ENCODE measurements at places on chromosomes 13 and 19.

DNA sequence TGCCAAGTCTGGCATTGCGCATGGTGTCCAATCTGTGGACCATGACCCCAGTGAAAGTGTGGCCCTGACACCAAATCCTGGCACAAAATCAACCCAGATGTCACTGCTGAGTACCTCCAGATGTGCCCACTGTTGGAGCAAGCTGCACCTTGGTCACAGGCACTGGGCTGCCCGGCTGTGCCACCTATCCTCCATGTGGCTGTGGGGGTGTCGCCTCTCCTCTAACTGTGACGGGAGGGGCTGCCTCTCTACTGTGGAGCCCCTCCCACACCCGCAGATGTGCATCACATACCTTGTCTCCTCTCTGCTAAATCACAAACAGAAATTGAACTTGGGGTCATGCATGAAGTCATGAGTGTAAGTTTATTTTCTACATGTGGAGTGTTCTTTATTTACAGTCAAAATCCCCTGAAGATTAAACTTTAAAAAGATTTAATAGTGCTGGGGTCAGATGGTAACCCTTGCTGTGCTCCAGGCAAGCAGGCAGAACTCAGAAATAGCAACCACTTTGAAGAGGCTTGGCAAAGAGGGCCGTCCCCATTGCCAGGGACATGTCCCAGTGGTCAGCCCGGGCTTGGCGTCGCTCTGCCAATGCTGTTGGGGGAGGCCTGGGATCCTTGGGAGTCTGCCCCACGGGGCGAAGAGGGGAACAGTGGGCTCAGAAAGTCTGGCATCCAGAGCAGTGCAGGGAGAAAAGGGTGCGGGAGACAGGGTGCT, 46.4 kb upstream of the ZNF536 start:
- DNase-seq: no peak

GRCh38 chr19:1070931-1071791, 4.2 kb downstream of the ARHGAP45 start:
- DNase-seq: no peak

DNA sequence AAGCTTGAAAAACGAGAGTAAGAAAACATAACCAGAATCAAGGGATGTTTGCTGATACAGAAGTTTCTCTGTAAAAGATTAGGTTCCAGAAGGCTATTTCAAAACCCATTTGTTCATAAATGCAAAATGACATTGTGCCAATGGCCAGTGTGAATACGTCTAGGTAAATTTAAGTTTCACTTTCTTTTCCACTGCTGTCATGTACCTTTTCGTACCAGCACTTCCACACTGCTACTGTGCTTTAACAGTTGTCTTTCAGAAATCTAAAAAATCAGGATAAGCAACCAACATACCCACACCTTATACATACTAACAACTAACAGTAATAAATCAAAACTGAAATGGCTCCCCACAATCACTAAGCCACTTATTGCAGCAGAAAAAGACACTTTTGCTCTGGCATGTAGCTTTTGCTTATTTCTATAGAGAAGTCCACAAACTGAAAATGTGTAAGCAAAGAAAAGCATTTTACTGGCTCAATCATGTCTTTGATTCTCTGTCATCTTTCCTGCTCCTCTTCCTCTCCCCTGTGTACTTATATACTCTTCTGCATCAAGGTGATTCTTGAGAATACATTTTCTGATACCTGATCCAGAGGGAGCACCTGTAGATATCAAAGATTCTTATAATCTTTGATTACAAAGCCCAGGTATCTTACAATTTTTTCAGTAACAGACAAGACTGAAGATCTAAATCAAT, 34.3 kb downstream of the ELF1 start:
- DNase-seq: no peak

GRCh38 chr19:47644199-47644598, 35.3 kb downstream of the BICRA start:
- DNase-seq: no peak

DNA sequence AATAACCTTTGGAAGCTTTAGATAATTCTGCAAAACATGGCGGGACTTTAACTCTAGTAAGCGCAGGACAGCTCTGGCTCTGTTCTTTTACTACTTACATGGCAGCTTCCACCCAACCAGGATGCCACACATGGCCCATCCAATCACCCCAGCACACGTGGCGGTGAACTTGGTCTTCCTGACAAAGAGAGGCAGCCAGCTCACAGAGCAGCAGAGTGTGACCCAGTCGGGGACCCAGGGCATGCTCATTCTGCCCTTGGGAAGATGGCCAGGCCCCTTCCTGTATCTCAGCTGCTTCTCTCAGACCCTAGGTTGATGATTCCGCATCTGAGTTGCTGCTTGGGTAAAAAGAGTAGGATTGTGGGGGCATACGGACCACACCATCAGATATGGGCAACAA, 172.1 kb downstream of the USP12 start:
- no peak for DNase-seq

- DNase-seq: no peak
These were observed 204.5 kb downstream of the POU4F1 start for GRCh38 chr13:78398743-78399410.

- peak; percentile 29 for DNase-seq
These were observed 134.1 kb downstream of the LACC1 start for GRCh38 chr13:44013758-44014291.

DNA sequence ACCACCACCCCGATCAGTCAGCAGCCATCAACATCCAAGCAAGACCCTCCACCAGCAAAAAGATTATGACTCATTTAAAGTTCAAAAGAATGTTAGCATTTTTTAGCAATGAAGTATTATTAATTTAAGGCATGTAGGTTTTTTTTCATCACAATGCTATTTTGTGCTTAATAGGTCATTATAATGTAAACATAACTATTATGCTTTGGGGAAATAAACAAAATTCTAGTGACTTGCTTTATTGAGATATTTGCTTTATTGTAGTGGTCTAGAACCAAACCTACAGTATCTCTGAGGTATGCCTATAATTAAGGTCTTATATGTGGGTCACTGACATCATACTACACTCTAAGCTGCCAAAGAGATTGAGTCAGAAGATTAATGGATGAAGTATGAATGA, 20.0 kb downstream of the KLF12 start:
- DNase-seq: no peak

GRCh38 chr13:66087269-66087710, 1142.8 kb downstream of the PCDH9 start:
- DNase-seq: no peak

DNA sequence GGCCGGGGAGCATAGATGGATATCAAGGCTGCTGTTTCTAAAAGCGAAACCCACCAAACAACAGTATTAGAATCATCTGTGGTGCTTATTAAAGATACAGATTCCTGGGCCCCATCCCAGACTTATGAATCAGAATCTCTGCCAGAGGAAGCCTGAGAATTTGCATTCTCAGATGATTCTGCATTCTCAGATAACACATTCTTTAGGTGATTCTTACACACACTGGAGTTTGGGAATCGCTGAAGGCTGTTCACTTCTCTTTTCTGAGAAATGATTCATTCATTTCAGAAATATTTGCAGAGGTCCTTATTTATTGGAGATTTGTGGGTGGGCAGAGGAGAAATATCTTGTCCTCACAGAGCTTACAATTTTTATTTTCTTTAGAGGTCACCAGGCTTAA, 24.4 kb downstream of the ALOX5AP start:
- DNase-seq: no peak

- no peak for DNase-seq
These were observed 242.1 kb downstream of the FGF9 start for GRCh38 chr13:21913010-21913409.

- no peak for DNase-seq
These were observed 313.5 kb downstream of the SUCLA2 start for GRCh38 chr13:47687577-47687976.

DNA sequence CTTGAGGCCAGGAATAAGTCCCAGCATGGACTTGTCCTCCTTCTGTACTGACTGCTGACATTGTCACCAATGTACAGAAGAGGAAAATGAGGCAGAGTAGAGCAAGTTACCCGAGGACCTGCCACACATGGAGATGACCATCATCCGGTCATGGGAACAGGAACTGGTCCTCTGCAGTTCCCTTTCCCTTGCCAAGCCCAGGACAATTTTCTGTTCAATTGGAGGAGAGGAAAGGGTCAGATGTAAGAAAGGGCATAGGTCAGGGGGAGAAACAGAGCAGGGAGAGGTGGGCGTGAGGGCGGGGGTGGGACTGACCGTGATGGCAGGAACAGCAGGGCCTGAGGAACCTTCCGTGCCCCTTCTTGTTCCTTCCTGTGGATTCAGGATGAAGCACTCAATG, 18.6 kb downstream of the PHLDB3 start:
- DNase-seq: no peak

GRCh38 chr13:79966493-79966895, 374.4 kb downstream of the SPRY2 start:
- DNase-seq: no peak

DNA sequence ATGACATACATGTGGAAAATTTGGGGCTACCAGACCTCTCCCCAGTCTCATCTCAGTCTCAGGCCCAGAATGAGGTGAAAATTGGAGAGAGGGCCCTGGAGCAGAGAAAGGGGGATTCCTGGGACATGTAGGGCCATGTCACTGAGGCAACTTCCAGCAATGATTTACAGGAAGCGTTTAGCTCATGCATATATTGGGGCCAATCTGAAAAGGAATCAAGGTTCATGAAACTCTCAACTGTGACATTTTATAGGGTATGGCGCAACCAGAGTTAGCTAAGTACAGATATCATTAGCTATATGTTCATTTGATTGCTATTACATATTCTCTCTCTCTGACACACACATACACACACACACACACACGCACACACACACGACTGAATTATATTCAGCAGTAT, 86.3 kb downstream of the RNASEH2B start:
- DNase-seq: no peak

GRCh38 chr19:30128211-30128610, 186.2 kb downstream of the URI1 start:
- no peak for DNase-seq

GRCh38 chr13:21079221-21079620, 17.8 kb upstream of the LATS2 start:
- DNase-seq: no peak

DNA sequence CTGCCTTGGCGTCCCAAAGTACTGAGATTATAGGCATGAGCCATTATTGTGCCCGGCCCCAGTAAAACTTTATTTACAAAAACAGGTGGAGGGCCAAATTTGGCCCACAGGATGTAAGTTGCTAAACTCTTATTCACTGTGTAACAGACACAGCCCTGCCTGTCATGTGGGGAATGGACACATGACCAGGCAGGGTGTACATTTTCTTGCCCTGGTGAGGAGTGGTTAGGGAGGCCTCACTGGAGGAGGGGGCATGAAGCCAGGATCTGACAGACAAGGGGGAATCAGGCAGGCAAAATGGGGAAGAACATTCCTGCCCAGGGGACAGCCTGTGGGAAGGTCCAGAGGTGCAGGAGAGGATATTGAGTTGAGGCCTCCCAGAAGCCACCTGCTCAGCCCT, 7.4 kb upstream of the PGLS start:
- DNase-seq: no peak

DNA sequence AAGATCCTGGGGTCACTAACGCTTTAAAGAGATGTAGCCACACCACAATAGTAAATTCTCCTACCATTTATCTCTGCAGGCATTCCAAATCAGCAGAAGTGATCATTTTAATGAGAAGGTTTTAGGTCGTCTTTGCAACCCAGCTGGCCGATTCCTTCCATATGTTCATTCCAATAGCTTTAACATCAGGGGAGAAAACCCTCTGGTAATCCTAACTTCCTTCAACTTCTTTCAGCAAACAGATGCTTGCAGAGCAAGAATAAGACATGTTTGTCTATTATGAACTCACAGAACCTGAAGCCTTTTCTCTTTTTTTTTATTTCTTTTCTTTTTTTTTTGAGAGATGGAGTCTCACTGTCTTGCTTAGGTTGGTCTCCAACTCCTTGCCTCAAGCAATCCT, 498.6 kb upstream of the SLITRK1 start:
- DNase-seq: no peak

GRCh38 chr13:75699062-75699461, 62.9 kb downstream of the LMO7 start:
- no peak for DNase-seq

GRCh38 chr13:98751861-98752466, 508 bp downstream of the SLC15A1 start:
- no peak for DNase-seq

- DNase-seq: no peak
These were observed 55.2 kb downstream of the MBD3L1 start for GRCh38 chr19:8887364-8887763.

GRCh38 chr19:35931874-35932202, 4.3 kb upstream of the LRFN3 start:
- DNase-seq: no peak

DNA sequence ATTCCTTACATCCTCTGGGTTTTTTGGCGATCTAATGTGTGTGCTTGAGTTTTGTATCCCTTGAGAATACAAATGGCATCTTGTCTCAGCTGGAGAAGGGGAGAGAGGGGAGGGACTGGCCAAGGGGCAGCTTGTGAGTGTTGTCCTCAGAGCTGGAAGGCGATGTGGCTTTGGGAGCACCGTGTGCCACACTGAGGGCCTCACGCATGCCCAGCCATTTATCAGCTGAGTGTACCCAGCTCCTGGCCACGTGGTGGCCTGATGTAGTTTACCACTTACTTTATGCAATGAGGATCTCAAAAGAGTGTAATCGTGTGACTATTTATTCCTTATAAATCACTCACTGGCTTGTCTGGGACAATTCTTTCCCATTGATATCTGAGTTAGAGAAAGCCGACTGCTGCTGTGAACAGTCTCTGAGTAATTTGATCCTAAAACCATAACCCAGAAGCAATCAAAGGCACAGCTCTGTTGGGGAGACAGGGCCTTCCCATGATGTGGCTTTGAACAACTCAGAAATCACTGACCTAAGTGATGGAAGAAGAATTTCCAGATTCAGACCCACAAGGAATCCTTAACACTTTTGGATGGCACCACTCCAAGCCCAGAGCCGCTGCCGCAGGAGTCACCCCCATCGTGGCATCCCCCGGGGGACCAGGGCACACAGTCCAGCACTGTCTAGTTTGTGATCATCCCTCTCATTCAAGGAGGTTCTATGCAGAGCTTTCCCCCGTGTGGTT, 53.9 kb upstream of the MTIF3 start:
- DNase-seq: no peak

GRCh38 chr19:7570761-7571160, 24.9 kb upstream of the CAMSAP3 start:
- DNase-seq: no peak

DNA sequence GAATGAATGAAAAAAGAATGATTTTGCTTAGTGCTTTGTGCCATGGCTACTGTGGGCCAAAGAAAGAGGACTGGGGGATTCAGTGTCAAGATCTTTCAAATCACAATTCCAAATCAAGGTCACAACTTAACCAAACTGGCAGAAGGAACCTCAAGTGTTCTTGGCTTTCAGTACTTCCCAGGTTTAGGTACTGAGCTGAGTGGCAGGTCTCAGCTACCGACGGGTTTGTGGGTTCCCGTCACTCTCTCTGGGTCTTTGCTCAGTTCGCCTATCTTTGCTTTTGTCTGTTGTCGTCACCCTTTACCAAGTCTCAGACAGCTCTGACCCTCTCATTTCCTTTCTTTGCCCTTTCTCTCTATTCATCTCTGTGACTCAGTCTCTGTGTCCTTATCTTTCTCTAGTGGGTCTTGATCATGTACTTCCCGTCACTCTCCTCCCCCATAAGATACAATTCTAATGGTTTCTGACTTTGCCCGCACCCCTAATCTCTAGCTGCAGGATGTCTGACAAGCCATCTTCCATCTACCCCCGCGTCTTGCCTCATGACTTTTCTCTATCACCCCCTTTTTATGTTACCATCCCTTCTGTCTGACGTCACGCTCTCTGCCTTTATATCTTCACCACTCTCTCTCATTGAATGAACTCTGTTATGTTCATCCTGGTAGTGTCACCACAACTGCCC, 33.3 kb upstream of the LRRC4B start:
- DNase-seq: no peak

GRCh38 chr13:69545551-69545950, 562.1 kb upstream of the ATXN8OS start:
- no peak for DNase-seq

GRCh38 chr19:12090807-12091206, 26.3 kb downstream of the ZNF844 start:
- peak; percentile 34 for DNase-seq

Data from glomerular endothelial cell (primary cell).